SW 1271 (cell line): ENCODE measurements at places on chromosomes 12 and 14.

GRCh38 chr14:35402323-35403113 lies 2.0 kb downstream of the NFKBIA start:
- no peak for DNase-seq

- DNase-seq, result no peak
Observed at GRCh38 chr12:49451468-49452259, 84.4 kb downstream of the SPATS2 start.

DNA sequence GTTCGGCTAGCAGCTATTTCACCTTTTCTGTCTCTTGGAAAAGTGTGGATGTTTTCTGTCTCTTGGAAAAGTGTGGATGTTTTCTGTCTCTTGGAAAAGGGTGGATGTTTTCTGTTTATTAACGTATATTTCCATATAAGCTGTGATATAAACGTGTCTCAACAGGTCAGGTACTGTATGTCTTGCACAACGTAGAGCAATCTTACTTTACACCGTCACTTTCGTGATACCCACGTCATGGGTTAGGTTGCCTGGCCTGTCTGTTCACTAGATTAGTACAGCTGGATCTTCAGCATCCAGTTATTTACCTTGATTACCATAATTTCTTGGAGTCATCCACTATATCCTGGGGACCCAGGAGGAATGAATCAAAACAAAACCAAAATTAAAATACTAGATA lies 14.1 kb downstream of the CLEC7A start:
- DNase-seq, result no peak

- DNase-seq, result no peak
Observed at GRCh38 chr12:51971679-51972421, 20.4 kb downstream of the ACVR1B start.
